Stimulated activated CD4-positive, alpha-beta T cell treated with anti-CD3 and anti-CD28 coated beads, Interleukin-2, amount 100 ng/mL, for 24 hours (primary cell): ENCODE measurements at places on chromosomes 5 and 9.
A peak's percentile ranks its signal among the peaks of the same experiment; 100 is the strongest.

DNA sequence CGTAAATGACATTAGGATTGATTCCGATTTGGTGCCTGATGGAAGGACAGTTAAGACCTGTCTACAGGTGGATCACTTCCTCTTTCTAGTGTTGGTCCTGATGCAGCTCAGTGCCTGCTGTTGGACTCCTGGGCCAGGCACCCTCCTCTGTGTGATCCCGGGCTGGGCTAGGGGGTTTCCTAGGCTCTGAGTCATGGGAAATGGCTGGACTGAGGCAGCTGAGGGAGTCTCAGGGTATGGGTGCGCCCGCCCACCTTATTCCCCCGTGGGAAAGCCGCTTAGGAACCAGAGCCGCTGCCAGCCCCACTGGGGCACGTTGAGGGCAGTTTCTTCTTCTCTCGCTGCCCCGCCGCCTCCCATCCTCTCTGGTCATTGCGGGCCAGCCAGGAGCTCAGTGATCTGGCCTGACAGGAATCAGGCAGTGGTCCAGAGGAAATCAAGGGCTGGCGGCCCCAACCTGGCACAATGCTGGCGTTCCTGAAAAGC is 12.9 kb downstream of the TCF7 start:
- peak; percentile 55 for DNase-seq

DNA sequence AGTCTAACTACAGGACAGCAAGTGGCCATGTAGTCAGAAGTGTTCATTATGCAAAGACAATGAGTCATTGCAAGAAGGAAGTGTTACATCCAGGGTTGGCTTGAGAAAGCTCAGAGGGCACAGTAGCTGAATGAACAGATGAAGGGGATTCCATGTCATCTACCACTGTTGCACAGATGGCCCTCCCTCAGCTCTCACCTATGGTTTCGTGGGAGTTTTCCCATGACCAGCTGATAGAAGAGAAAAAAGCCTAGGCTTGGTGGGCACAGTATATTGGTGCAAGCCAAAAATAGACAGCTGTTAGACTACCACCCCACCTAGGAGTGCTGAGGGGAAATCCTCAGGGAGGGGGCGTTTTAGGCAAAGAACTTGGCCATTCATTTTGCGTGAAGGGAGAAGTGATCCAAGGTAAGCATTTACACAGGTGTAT is 217.0 kb downstream of the DMRT2 start:
- no peak for DNase-seq

DNA sequence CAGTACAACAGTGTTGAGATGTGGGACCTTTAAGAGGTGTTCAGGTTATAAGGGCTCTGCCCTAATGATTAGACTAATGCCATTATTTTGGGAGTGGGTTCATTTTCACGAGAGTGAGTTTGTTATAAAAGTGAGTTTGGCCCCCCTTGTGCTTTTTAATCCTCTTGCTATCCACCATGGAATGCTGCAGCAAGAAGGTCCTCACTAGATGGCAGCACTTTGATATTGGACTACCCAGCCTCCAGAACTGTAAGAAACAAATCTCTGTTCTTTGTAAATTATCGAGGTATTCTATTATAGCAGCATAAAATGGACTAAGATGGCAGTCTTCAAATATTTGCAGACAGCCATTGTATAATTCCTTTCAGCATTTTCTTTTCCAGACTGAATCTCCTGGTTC is 212.4 kb downstream of the LRRC70 start:
- DNase-seq = no peak

DNA sequence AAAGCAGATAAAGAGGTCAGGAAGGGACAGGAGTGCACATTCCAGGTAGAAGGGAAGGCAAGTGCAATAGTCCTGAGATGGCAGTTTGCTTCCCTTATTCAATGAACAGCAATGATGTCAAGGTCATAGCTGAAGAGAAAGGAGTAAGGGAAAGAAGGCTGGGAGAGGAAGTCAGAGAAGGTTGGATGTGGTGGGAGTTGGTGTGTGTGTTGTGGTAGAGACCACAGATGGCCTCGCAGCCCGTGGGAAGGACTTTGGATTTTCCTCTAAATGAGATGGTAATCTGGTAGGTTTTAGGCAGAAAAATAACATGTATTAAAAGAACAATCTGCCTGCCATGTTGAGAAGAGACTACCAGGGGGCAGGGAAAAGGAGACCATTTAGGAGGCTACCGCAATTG is 25.1 kb upstream of the LPAR1 start:
- no peak for DNase-seq

DNA sequence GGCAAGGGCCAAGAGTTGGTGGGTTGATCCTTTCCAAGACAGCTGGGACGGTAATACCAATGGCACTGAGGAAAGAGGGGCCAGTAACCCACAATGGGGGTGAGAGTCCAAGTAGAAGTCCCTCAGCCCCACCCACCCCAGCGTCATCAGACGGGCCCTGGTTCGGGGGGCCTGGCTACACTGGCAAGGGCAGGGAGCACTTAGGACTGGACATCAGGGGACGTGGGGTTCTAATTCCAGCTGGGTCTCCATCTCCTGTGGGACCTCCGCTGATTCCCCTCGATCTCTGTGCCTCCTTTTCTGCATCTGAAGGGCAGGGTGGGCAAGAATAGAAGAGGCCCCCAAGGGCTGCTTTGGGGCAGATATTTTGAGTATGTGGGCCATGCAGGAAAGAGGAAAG is 53.5 kb upstream of the FCN1 start:
- DNase-seq = no peak

DNA sequence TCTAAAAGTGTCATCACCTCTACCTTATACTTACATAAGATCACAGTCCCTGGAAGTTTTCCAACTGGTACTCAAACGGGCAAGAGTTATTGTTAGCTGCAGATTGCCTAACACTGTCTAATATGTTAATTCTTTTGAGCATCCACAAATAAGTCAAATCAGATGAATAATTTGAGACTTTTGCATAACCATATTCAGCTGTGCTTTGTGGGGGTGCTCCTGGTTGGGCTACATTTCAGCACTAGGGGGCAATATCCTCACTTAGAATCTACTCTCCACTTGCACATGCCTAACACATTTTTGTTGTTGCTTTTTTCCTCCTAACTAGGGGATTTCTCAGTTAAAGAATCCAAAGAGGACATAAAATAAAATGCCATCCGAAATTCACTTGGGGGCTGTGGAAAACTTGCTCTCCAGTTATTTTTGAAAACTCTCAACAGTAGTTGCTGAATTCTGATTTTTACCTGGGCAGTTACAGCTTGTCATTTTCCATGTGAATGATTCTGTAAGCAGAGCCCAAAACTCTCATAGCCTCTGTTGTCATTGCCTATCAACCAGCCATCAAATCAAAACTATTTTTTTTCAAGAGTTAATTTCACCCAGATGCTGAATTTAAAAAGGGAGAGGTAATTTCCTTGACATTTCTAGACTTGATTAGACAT is 71.5 kb downstream of the TRIM36 start:
- DNase-seq = peak; percentile 23

DNA sequence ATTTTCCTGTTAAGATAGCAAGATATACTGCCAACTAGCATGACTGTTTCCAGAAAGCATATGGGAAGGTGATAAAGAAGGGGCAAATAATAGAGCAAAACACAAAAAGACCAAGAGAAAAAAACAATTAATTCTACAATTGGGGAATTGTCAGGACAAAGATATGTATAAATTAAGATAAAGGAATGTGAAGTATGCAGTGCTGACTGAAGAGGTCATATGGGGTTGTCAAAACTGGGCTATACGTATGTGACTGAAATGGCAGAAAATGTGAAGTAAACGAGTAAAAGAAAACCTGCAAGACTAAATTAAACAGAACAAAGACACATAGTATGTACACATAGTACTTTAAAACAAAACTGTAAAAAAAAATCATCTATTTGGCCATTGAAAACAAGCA is 222.3 kb downstream of the ARL15 start:
- no peak for DNase-seq

- DNase-seq = no peak
Measured at GRCh38 chr5:102946971-102947370, 173.0 kb downstream of the GIN1 start.

- DNase-seq = peak; percentile 52
Measured at GRCh38 chr9:132670457-132671391, at the start of gene GTF3C4. TSS of gene GTF3C4 (plus strand) at chr9:132670464. CDS start at chr9:132670599, 135 bp downstream.

- DNase-seq = peak; percentile 46
Measured at GRCh38 chr5:177370488-177371119, 12.9 kb downstream of the RGS14 start.

GRCh38 chr9:134441227-134442084 is 115.2 kb downstream of the RXRA start:
- no peak for DNase-seq

GRCh38 chr9:107176436-107177151 is 106.5 kb upstream of the RAD23B start:
- DNase-seq = no peak

GRCh38 chr9:115191667-115192066 is 73.7 kb upstream of the TNC start:
- DNase-seq = no peak

DNA sequence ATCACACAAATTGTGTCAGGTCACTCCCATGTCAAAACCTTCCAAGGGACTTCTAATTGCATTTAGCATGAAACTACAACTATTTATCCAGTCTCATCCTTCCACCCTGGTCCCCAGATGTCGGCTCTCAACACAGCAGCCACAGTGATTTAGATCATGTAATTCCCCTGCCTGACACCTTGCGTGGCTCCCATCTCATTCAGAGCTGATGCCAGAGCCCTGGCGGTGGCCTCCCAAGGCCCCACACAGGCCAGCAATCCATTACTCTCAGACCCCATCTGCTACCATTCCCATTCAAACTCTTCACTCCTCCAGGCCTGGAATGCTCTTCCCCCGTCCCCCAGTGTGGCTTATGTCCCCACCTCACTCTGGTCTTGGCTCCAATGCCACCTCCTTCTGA is 2.4 kb downstream of the SLC35D2 start:
- no peak for DNase-seq

DNA sequence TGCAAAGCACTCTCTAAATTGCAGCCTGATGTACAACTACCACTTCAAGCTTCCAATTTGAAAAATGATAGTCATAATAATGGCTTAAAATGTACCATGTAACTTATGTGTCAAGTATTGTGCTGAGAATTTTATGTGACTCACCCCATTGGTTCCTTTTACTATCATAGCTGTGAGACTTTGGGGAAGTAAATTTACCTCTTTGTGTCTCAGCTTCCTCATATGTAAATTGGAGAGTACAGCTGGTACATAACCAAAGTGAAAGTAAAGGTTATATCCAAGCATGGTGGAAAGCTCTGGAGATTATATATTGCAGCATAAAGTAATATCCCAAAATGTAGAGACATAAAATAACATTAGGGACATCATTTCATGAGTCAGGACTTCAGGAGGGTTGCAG is 2200.4 kb upstream of the C9orf72 start:
- no peak for DNase-seq

GRCh38 chr9:81772144-81772543 is 82.8 kb upstream of the TLE1 start:
- no peak for DNase-seq

- no peak for DNase-seq
Measured at GRCh38 chr5:19733612-19734495, 254.1 kb downstream of the CDH18 start.

DNA sequence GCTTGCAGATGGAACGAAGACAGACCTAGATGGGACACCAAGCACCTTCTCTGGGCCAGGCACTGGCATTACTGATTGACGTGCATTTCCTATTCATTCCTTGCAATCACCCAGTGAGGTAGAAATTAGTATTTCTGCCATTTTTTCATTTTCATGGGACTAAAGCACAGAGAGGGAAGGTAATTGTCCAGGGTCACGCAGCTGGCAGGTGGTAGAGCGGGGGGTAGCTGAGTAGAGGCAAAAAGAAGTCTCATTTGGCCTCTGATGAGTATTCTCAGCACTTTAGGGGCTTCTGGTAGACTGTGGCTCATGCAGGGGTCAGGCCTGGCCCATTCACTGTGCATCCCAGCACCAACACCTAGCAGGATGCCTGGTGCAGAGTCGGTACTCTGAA is 19.5 kb upstream of the DUSP1 start:
- DNase-seq = no peak

DNA sequence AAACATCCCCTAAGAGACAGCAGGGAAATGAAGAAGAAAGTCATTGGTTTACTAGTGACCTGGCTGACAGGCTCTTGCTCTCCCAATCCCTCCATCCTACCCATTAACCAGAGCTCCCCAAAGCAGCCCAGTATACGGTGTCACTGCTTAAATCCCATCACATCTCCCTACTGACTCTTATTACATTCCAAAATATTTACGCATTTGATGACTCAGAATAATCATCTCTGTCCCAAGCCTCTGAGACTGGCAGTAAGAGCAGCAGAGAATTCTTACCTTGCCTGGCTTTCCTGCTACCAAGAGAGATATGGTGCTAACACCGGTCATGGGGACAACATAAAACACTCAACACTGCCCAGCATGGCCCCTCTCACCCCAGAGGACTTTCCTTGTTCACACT is 20.2 kb upstream of the WHRN start:
- DNase-seq = no peak

- no peak for DNase-seq
Measured at GRCh38 chr5:57777174-57777581, 294.6 kb upstream of the ACTBL2 start.

DNA sequence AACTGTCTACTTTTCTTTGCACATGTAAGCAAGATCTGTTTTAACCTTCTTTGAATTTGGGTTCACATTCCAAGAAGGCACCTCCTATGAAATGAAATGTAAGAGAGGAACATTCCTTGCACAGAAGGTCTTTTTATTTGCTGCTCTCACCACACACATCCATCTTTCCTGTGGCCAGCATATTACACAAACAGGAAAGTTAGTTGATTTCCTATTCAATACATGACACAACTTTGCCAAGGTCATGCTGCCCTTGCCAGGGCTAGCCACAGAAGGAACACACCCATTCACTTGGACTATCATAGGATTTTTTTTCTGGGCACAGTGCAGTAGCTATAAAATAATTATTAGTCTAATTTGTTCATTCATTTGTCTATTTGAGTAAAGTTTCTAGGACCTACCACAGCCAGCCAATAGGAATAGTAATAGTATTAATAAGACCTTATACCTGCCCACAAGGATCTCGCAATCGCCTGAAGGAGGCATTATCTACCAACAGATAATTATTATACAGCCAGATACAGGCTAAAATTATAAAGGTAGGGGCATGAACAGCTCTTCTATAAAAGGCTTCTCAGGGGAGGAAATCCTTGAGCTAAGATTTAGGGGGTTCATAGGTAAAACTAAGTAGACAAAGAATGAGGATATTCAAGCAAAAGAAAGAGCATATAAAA is 78.1 kb upstream of the NREP start:
- DNase-seq = no peak

DNA sequence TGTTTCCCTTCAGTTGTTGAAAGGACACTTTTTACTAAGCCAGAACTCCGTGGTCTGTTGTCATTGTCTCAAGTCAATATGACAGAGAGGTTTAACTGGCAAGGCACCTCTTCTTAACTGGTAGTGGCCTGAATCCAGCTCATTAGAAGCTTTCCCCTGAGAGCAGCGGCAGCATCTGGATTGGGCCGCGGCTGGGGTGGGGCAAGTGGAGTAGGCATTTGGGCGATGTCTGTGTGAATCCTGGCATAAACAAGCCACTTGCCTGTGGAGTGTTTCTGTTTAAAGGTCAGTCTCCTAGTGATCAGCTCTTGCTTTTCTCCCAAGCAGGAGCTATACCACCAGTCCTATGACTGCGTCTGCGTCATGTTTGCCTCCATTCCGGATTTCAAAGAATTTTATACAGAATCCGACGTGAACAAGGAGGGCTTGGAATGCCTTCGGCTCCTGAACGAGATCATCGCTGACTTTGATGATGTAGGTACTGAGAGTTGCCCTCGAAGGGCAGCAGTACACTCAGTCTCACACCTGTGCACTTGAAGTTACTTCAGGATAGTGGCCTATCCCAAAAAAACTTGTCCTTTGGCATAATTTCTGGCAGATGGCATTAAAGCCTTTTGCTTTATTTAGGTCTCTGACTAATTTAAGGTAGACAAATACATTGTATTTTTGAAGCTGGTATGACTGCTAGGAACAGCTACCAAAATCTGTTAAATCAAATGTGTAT is 48.9 kb downstream of the CFAP90 start:
- DNase-seq = no peak
